ENCODE measurements at places on chromosomes 16 and 17.

- DNase-seq, result no peak
These were observed 308.7 kb downstream of the SEC14L1 start for GRCh38 chr17:77449373-77449907.

- DNase-seq, result no peak
These were observed 151.0 kb downstream of the SEC14L1 start for GRCh38 chr17:77291591-77292386.

DNA sequence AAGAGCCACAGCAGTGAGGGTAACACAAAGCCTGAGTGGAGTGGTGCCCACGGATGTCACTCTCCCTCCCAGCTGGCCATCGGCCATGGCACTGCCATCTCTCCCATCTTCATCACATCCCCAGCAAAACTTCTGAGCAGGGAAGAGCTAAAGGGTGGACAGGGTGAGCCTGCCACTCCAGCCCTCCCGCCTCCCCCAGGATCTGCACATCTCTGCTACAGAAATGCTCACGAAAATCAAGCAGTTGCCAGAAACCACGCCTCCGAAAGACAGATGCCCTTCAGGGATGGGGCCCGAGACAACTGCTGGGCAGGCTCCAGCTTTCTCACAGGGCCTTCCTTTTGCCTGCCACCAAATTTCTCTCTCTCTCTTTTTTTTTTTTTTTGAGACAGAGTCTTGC, 3.6 kb downstream of the GRIN2C start:
- DNase-seq, result no peak

GRCh38 chr16:87801679-87802259, 36.0 kb upstream of the KLHDC4 start:
- DNase-seq, result no peak

DNA sequence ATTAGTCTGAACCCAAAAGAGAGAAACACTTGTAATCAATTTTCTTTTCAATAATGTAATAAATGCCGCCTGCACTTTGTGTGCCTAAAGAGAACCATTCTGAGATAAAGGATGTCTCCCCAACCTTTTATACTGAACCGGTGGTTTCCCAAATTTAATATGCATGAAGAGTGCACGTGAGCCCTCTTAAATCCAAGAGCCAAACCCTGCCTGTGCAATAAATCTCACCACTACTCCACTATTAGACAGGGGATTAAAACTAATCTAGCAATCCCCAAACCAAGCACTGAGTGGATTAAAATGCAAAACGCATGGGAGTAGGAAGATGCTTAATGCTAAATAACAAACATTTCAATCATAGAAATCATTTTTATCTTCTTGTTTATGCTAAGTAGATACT, 351.0 kb upstream of the PSMD7 start:
- DNase-seq, result no peak
